ENCODE measurements at places on chromosomes 1 and 21.

DNA sequence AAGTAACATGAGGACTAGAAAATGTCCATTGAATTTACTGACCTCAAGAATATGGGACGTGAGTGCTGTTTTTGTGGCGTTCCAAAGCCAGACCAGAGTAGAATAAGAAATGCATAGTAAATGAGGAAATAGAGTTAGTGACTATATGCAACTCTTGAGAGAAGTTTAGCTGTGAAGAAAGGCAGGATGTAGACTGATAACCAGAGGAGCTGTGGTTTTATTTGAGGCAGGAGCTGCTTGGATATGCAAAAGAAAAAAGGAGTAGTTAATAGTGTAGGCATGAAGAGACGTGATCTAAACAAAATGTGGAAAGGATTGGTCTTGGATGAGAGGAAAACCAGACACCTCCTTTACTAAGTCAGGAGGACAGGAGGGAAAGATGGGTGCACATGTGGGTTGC is 28.2 kb downstream of the DNAH14 start:
- no peak for DNase-seq

- DNase-seq = no peak
Measured at GRCh38 chr1:153647346-153647714, 11.2 kb upstream of the SNAPIN start.

GRCh38 chr21:44626673-44627143 is at the start of gene KRTAP10-9:
KRTAP10-9 (plus strand) TSS chr21:44627093; CDS start chr21:44627172, 79 bp downstream.
- no peak for DNase-seq

DNA sequence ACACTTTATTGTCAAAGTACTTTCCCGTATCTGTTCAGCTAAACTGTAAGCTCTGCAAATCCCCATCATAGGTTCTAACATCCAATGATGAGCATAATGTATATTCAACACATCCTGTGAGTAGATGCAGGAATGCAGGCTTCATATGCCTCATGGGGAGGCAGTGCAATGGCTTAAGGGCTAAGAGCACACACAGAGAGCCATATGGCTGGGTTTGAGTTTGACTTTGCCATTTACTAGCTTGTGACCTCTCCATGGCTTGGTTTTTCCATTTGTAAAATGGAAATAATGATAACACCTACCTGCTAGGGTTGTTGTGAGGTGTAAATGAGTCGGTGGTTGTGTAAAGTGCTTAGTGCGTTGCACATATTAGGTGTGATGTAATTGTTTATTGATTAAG is 13.4 kb downstream of the RCSD1 start:
- DNase-seq = no peak

DNA sequence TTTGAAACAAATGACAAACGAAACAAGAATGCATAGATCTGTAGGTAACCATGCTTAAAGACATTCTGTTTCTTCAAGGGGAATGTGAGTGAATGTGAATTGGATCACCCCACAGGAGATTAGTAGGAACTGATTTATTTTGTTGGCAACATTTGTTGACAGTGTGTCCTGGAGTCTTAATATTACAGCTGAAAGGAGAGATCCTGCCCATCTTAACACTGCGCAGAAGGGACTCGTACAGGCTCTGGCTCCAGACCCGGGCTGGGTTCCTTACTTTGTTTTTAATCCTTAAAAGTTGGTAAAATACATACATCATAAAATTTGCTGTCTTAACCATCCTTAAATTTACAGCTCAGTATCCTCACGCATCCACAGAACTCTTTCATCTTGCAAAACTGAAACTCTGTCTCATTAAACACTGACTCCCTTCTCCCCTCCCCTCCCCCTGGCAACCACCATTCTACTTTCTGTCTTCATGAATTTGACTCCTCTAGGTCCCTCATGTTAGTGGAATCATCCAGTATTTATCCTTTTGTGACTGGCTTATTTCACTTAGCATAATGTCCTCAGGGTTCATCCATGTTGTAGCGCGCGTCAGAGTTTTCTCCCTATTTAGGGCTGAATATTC is 74.1 kb downstream of the GALNT2 start:
- no peak for DNase-seq

DNA sequence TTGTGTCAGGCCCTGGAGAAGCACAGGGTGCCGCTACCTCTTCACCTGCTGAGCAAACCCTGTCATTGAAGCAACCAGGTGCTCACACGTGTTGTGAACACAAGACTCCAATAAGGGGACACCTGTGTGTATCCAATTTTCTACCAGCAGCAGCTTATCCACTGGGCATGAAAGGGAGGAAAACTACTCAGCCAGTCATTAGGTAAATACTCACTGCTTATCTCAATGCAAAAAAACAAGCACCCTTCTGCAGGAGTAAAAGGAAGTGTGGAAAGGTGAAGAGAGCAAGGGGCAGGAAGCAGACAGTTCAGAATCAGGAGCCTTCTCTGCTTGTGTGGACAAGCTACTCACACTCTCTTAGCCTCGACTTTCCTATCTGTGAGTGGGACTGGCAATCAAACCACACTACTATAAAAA is 148.9 kb downstream of the ETS2 start:
- no peak for DNase-seq

DNA sequence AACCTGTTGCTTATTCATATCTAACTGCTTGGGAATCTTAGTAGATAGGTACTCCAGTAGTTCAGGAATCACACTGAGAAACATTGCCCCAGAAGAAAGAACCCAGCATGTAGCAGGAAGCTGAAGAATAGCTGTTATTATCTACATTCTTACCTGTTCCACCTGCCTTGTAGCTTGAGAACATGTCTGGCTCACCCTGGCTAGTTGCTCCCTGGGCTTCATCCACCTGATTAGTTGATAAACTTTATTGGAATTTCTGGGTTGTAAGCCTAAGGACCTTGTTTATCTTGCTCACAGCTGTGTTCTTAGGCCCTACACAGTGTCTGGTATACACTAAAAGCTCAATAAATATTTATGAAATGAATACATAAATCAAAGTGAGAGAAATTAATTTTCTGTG is 106.3 kb upstream of the DMRTA2 start:
- DNase-seq = no peak

DNA sequence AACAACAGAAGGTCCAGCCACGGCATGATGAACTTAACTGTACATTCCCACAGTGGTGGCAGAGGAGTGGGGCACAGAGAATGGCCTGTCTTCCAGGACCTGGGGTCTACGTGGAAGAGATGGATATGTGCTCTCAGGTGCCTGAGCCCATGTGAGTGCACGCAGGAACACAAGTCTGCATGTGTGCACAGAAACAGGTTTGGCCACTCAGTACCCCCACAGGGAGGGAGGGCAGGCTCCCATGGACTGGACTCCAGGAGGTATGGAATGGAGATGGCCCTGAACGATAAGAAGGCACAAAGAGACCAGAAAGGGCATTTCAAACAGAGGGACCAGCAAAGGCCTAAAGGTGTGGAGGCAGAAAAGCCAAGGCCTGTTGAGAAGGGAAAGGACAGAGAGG is 10.8 kb downstream of the COL9A2 start:
- DNase-seq = no peak

DNA sequence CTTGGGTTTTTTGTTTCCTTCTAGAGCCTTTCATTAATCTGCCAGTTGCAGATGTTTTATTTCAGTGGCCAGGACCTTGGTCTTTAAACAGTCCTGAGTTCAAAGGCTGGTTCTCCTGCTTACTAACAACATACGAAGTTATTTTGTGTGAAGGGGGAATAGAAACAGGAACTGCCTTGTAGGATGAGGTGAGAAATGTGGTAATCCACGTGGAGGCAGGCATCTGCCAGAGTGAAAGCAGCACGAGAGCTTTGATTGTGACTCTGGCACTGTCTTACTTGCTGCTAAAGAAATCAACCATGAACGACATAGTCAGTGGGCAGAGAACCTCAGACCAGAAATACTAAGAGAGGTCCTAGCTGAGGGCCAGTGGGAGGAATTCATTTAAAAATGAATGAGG is 30.4 kb downstream of the TMEM63A start:
- DNase-seq = no peak

- no peak for DNase-seq
Measured at GRCh38 chr1:162565460-162565859, 3.9 kb downstream of the UAP1 start.

DNA sequence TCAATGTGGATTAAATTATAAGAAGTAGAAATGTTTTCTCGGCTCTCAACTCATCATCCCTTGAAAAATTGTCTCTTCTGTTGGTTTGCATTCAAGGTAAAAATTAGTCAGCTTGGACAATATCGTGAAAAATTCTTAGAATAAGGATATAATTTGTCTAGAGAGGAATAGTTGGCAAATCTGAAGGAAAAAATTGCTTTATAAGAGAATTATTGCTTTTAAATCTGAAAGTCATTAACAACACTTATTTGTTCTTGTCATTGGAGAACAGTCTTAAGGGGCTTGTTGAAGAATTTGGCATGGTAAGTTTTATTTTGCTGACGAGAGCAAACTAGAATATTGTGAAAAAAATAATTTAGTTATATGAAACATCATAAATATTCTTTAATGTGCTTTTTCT is 26.4 kb downstream of the ANGPTL1 start:
- no peak for DNase-seq

GRCh38 chr1:209491897-209492296 is 91.6 kb upstream of the CAMK1G start:
- no peak for DNase-seq

DNA sequence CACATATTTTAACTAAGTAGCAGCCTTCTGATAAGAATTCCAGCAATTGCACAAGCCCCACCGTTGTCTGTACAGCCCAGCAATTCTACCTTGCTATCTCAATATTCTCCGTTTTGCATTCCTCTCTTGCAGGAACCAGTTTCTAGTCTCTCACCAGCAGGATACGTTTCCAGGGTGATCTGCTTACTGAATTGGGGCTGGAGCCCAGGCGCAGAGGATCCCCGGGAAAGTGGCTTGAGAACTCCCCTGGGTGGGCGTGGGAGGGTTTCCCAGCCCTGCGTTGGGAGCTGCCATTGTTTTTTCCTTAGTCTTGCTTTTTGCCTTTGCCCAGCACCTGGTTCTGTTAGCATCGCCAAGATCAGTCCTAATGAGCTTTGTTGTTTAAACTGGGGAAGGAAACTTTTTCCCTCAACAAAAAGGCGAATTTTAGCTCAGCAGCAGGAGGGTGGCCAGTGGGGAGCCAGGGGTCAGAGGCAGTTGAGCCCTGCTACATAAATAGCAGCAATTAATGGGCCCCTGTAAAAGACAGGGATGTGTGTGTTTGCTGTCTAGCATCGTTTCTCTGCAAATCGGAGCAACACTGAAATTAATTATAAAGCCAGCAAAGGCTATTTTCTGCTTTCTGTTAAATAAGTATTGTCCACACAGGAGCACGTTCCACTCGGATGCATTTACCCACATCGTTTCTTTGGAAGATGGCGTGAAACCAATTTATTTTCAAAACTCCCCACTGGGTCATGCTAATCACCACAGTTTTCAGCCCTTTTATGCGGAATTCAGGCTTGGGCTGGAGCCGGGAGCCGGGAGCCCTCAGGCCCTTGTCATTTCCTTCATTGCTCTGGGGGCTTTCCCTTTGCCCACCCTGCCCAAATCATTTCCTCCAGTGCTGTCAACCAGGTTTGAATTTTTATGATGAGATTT is 36.6 kb downstream of the HUNK start:
- DNase-seq = no peak

DNA sequence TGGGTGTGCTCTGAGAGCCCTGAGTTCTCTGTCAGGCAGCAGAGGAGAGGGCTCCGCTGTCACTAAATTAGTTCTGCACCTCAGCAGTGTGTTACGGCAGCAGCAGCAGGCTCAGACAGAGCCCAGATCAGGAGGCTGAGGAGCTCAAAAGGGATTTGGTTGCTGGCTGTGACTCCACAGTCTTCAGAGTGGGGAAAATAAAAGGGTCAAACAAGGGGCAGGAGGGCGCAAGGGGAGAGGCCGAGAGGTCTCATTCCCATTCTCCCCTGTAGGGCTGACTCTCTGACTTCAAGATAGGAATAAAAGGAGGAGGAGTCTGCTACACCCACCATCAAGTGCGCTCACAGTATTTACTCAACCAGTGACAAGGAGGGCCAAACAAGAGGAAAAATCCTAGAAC is 9.2 kb upstream of the SLC45A3 start:
- DNase-seq = no peak

DNA sequence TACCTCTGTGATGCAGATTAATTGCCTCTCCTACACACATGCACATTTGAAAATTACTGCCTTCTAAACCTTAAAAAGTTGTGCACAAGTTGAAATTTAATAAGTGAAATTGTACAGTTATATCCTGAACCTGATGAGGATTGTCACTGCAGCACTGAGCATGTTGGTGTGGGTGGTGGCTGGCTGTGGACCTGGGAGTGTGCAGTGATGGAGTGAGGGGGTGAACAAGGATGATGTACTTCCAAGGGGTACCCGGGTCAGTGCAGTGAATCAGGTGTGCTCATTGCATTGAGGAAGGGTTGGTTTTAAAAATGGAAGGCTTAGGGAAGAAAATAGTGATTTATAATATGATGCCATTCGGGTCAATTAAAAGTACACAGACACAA is 24.1 kb downstream of the DIP2A start:
- no peak for DNase-seq

DNA sequence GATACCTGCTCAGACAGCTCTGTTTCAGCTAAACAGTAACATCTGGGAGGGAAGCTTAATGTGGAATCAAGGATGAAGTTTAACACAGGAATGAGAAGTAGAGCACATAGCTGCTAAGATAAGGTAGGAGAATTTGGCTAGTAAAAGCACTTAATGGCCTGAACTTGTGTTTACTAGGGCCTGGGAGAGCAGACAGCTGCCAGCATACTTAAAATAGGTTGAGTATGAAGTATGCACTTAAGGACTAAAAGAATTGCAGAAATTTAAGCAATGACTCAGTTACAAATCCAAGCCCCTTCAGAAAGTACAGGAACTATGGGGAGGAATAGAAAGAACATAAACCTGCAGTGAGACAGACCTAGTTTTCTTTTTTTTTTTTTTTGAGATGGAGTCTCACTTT is 53.0 kb downstream of the BACH1 start:
- no peak for DNase-seq

DNA sequence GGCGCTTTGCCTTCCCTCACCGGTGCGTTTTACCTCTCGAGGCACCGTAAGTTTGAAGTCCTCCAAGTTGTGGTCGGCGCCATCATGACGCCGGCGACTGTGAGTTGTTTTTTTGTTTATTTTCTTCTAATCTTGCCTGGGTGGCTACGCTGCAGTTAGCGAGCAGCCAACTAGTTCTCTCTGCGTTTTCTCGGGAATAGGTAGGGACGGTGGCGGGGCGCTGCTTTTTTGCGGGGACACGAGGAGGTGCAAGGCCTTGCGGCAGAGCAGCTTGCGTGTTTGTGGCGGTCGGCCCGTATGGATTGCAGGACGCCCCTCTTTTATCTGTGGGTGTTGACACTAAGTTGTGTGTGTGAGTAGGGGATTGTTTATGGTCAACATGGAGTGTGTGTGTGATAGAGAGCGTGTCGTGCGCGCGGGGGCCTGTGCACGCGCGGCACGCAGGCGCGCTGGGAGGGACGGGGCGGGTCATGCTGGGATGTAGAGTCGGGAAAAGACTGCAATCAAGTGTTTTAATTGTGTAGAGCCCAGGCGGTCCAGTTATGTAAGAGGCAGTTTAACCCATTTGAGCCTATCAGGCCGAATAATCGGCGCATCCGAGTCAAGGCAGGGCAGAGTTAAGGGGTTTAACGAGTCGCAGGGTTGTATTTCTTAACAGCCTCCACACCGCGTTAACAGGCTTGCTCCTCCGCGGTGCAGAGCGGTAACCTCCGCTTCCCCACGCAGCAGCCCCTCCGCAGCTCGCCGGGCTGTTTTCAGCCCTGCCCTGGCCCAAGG is 1.2 kb upstream of the NEGR1 start:
- DNase-seq = peak; percentile 11

All from stimulated activated CD4-positive, alpha-beta T cell treated with anti-CD3 and anti-CD28 coated beads, Interleukin-4, amount 100 ng/mL, for 1 hour (primary cell).